ENCODE measurements at places on chromosomes 6 and 20.

GRCh38 chr20:40294747-40295146 is 394.3 kb downstream of the MAFB start:
- H3K27me3 ChIP-seq, result no peaks in the 10 kb centered on the region
- no peak for DNase-seq
- H3K36me3 ChIP-seq, result no peaks in the 10 kb centered on the region
- H3K4me3 ChIP-seq, result no peak overlapping the region
- no peaks in the 10 kb centered on the region for H3K4me1 ChIP-seq

- peak; percentile 64 for DNase-seq
- no peak overlapping the region for H3K4me3 ChIP-seq
- no peaks in the 10 kb centered on the region for H3K36me3 ChIP-seq
- no peak overlapping the region for H3K27ac ChIP-seq
- no peaks in the 10 kb centered on the region for H3K27me3 ChIP-seq
Measured at GRCh38 chr20:39123185-39123557, 161.0 kb downstream of the DHX35 start.

DNA sequence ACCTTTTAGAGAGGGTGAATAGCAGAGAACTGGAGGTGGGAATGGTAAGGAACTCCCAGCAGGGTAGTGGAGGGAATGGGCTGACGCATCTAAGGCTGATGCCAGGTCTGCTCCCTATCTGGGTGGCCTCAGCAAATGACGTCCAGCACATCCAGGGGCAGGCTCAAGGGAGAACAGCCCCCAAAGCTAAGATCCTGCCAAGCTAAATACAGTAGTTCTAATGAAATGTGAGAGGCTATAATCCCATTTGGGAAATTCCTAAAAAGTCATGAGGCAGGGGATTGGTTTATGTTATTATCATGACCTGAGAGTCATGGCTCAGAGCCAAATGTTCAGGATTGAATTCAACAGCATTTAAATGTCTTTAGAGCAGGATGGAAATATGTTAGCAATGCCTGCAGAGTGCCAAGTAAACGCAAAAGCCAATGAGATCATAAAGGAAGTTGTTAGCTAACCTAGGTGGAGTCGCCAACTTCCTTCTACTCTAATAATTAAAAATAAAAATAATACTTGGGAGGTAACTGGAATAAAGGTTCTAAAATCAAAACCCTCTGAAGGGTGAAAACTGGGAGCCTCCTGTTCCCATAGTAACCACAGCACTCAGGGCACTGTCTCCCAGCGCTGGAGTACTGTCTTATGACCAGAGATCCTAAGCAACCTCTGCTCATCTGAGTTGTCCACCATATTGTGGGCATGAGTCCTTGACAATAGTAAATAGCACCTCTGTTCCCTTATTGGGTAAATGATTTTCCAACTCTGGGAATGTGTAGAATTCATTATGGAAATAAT is 34.8 kb downstream of the IYD start:
- H3K27ac ChIP-seq, result no peak overlapping the region
- no peaks in the 10 kb centered on the region for H3K36me3 ChIP-seq
- no peak for DNase-seq
- H3K27me3 ChIP-seq, result no peaks in the 10 kb centered on the region
- H3K4me1 ChIP-seq, result no peaks in the 10 kb centered on the region
- no peak overlapping the region for H3K4me3 ChIP-seq

DNA sequence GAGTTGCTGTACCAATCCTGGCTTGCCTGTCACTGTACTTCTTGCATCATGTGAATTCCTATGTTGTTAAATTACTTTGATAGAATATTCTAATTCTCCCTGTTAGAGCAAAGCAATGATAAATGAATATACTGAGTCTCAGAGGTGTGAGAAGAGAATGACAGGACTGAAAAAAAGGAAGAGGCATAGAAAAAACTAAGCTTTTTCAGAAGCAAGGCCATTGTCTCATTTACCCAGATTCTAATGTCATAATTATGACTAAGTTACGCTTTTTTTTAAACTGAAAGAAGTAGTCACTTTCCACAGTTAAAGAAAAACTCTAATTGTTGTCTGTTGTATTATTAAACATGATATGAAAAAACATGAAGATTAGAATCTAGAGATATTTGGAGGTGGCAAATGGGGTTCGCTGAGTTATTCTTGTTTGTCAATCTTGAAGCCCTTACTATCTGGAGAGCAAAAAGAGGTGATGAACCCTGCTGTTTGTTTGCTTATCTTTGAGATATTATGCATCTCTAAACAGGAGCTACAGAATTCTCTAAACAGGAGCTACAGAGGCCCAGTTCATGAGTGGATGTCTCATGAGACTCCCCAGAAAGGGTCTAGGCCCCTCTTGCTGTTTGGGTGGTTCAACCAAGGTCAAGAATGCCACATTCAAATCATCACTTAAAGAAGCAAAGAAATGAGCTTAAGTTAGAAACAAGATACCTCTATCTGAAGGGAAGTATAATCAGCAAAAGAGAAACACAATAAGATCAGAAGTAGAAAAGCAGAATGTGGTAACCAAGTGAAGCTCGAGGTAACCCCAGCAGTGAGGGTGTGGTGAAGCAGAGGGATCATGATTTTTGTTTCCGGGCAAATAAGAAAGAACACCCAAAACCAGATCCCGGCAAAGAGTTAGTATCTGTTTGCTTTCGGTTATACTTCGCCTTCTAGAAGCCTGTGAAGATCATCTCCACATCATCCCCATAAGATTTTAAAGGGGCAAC is 33.3 kb upstream of the THEMIS start:
- H3K27me3 ChIP-seq, result no peaks in the 10 kb centered on the region
- peak; percentile 11 for DNase-seq
- H3K4me1 ChIP-seq, result no peaks in the 10 kb centered on the region

DNA sequence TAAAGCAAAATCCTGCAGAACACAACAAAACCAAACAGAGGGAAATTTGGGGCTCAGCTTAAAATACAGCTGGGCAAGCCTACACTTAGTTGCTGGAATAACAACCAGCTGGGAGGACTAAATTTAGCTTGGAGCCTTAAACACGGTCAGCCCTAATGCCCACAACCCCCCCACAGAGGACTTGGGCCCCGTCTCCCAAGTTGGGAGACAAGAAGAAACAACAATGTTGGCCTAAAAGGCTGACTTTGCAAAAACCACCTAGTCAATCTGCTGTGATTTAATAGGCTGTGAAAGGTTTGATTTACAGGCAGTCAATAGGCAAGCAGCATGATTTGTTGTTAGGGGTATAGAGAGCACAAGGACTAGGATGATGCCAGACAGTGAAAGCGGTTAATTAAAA is 40.3 kb upstream of the ARMC2 start:
- H3K27ac ChIP-seq, result no peak overlapping the region
- H3K27me3 ChIP-seq, result no peaks in the 10 kb centered on the region
- no peaks in the 10 kb centered on the region for H3K4me1 ChIP-seq
- no peak overlapping the region for H3K4me3 ChIP-seq

DNA sequence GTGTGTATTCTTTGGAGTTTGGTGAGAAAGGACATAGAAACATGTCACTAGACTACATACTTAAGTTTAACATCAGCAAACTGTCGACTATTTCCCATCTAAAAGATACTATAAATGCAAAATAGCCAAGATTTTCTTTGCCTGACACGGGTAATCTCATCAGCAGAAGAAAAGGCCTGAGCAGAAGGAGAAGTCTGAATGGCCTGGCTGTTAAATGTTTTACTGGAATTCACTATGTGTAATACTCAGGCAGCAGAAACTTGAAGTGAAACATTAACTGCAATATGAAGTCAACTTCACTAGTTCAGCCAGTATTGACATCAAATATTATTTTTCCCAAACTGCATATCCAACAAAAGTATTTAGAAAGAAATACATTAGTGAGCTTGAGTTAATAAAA is 6.4 kb upstream of the DSE start:
- H3K27ac ChIP-seq, result no peak overlapping the region
- DNase-seq, result no peak
- H3K36me3 ChIP-seq, result no peaks in the 10 kb centered on the region

DNA sequence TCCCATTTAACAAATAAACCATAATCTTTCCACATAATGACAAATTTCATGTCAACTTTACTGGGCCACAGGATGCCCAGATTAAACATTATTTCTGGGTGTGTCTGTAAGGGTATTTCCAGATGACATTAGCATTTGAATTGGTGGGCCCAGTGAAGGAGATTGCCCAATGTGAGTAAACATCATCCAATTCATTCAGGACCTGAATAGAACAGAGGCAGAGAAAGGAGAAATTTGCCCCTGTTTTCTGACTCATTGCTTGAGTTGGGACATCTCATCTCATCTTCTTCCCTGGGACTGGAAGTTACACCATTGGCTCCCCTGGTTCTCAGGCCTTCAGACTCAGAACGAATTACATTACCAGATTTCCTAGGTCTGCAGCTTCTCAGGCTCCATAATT is 142.9 kb downstream of the TPBG start:
- no peaks in the 10 kb centered on the region for H3K36me3 ChIP-seq
- no peaks in the 10 kb centered on the region for H3K27me3 ChIP-seq
- no peak overlapping the region for H3K27ac ChIP-seq
- no peak overlapping the region for H3K4me3 ChIP-seq

- peaks cover 4% of the 10 kb centered on the region for H3K4me1 ChIP-seq
- no peaks in the 10 kb centered on the region for H3K27me3 ChIP-seq
- H3K4me3 ChIP-seq, result no peak overlapping the region
- DNase-seq, result no peak
- no peak overlapping the region for H3K27ac ChIP-seq
Measured at GRCh38 chr6:166556863-166557322, 29.6 kb downstream of the RAMACL start.

Measured in mesendoderm (in vitro differentiated cells).